Mesendoderm (in vitro differentiated cells): ENCODE measurements at places on chromosomes 3 and 15.

GRCh38 chr3:11221818-11222415 lies 50.3 kb upstream of the ATG7 start:
- DNase-seq = no peak

DNA sequence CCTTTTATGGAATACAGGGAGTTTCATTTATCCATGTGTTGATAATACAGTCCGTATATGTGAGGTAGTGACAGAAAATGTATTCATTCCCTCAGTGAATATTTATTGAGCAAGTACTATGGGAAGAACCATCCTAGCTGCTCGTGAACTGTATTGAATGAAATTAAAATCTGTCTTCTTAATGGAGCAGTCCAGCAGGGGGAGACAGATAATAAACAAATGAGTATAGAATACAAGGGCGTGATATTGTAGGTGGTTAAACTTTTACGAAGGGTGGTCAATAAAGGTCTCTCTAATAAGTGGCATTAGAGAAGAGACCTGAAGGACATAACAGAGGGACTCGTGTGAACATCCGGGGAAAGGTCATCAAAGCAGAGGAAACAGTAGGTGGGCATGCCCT lies 62.7 kb upstream of the OSTN start:
- peak; percentile 36 for DNase-seq

GRCh38 chr15:71526060-71526820 lies 284.1 kb upstream of the NR2E3 start:
- DNase-seq = peak; percentile 54

GRCh38 chr3:86381247-86381646 lies 609.7 kb downstream of the VGLL3 start:
- no peak for DNase-seq

DNA sequence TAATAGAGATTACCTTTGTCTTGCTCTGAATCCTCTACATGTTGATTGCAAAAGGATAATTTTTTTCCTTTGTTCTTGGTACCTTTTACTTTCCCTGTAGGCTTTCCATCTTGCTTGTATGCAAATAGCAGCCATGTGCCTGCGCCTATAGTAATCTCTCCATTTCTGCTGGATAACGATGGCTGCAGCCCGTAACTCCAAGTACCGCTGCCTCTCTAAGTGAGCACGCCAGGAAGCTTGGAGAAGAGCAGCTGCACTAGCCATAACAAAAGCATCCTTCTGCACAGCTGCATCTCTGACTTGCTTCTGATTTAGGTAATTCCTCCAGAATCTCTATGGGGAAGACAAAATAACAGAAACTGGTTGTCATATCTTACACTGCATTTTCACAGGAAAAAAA lies 89.3 kb downstream of the NR2E3 start:
- no peak for DNase-seq
